ENCODE measurements at places on chromosomes 12 and 14.

- peaks cover 18% of the 10 kb centered on the region for H3K36me3 ChIP-seq
- no peak overlapping the region for H3K4me3 ChIP-seq
- H3K27me3 ChIP-seq, result no peaks in the 10 kb centered on the region
Observed at GRCh38 chr12:108642899-108643654, 9.4 kb upstream of the SELPLG start.

- H3K4me3 ChIP-seq, result peak overlapping the region; percentile 60
- peak overlapping the region; percentile 74 for H3K27ac ChIP-seq
- H3K4me1 ChIP-seq, result peaks cover 12% of the 10 kb centered on the region
- DNase-seq, result peak; percentile 54
Observed at GRCh38 chr14:25050269-25051150, 563 bp upstream of the STXBP6 start.

- no peaks in the 10 kb centered on the region for H3K27me3 ChIP-seq
- H3K36me3 ChIP-seq, result no peaks in the 10 kb centered on the region
- no peaks in the 10 kb centered on the region for H3K4me1 ChIP-seq
Observed at GRCh38 chr14:92615451-92615850, 101.9 kb downstream of the RIN3 start.

DNA sequence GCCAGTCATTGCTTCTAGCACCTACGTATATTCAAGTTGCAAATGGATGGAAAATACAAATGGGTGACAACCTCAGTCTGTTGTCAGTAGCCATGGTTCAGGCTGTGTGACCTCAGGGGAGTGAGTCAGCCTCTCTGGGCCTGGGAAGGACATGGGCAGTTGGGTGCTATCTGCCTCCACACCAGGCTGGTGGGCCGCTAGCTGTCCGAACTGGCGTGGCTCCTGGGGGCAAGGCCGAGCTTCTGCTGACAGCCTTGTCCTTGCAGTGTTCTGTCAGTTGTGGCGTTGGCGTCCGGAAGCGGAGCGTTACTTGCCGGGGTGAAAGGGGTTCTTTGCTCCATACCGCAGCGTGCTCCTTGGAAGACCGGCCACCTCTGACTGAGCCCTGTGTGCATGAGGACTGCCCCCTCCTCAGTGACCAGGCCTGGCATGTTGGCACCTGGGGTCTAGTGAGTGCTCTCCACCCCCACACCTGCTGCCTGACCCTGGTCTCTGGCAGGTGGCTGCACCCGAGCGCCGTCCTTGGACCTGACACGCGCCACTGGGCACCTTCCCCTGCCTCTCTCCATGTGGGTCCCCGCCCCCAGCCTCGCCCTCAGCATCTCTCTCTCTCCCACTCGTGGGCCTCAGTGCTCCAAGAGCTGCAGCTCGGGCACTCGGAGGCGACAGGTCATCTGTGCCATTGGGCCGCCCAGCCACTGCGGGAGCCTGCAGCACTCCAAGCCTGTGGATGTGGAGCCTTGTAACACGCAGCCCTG lies 17.1 kb downstream of the PAPLN start:
- no peaks in the 10 kb centered on the region for H3K4me1 ChIP-seq
- no peak overlapping the region for H3K4me3 ChIP-seq
- DNase-seq, result no peak

- DNase-seq, result no peak
- peaks cover 74% of the 10 kb centered on the region for H3K36me3 ChIP-seq
- H3K4me3 ChIP-seq, result no peak overlapping the region
- H3K4me1 ChIP-seq, result no peaks in the 10 kb centered on the region
- no peaks in the 10 kb centered on the region for H3K27me3 ChIP-seq
Observed at GRCh38 chr12:113082486-113083148, 26.1 kb downstream of the DTX1 start.

GRCh38 chr12:50070314-50071060 lies 13.1 kb downstream of the ASIC1 start:
- no peaks in the 10 kb centered on the region for H3K27me3 ChIP-seq
- H3K27ac ChIP-seq, result no peak overlapping the region
- peaks cover 36% of the 10 kb centered on the region for H3K4me1 ChIP-seq
- DNase-seq, result peak; percentile 76
- H3K4me3 ChIP-seq, result no peak overlapping the region

GRCh38 chr12:119659289-119659897 lies 8.5 kb upstream of the PRKAB1 start:
- no peaks in the 10 kb centered on the region for H3K36me3 ChIP-seq
- no peak overlapping the region for H3K27ac ChIP-seq
- H3K27me3 ChIP-seq, result peaks cover 5% of the 10 kb centered on the region
- H3K4me1 ChIP-seq, result no peaks in the 10 kb centered on the region
- no peak overlapping the region for H3K4me3 ChIP-seq

DNA sequence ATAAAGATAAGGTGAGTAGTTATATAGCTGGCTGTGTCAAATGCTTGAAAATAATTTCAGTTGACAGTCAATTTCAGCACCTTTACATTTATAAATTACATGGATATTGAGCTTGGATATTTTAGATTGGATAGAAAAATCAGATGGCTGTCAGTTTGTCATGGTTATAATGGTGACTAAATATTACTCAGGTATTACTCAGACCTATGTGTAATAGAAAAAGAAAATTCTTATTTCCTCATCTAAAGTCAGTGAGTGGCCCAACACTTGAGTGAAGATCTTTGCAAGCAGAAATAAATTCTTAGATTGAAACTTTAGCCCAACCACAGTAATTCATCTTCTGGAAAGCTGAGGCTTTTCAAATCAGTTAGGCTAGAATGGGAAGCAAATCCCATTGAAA lies 354.4 kb downstream of the NAV3 start:
- no peak overlapping the region for H3K27ac ChIP-seq
- H3K27me3 ChIP-seq, result no peaks in the 10 kb centered on the region
- H3K36me3 ChIP-seq, result no peaks in the 10 kb centered on the region

GRCh38 chr14:63193236-63193635 lies 11.0 kb upstream of the RHOJ start:
- no peak overlapping the region for H3K27ac ChIP-seq
- DNase-seq, result no peak
- H3K4me3 ChIP-seq, result no peak overlapping the region
- H3K27me3 ChIP-seq, result no peaks in the 10 kb centered on the region
- no peaks in the 10 kb centered on the region for H3K36me3 ChIP-seq

GRCh38 chr12:103548622-103549601 lies 38.2 kb upstream of the STAB2 start:
- H3K36me3 ChIP-seq, result no peaks in the 10 kb centered on the region
- peak; percentile 68 for DNase-seq

- no peak overlapping the region for H3K4me3 ChIP-seq
- H3K27me3 ChIP-seq, result no peaks in the 10 kb centered on the region
- H3K27ac ChIP-seq, result no peak overlapping the region
- H3K4me1 ChIP-seq, result no peaks in the 10 kb centered on the region
- H3K36me3 ChIP-seq, result no peaks in the 10 kb centered on the region
Observed at GRCh38 chr12:44296624-44297197, 460.8 kb downstream of the TMEM117 start.

DNA sequence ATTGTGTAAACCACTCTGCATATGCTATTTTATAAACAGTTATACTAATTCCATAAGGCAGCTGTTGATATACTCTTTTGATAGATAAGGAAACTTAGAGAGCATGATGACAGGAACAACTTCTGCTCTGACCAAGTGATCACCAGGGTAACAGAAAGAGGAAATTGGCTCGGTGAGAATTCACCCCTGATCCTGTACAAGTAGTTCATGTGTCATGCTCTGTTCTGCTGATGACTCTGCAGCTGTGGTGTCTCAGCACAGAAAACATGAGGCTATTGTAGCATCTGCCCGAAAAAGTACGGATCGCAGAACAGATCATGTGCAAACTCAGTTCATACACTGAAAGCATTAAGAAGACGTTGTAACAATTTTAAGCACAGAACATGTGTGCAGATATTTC lies 345.0 kb downstream of the LRIG3 start:
- H3K27me3 ChIP-seq, result no peaks in the 10 kb centered on the region
- no peak overlapping the region for H3K27ac ChIP-seq
- H3K4me1 ChIP-seq, result no peaks in the 10 kb centered on the region
- DNase-seq, result no peak
- no peaks in the 10 kb centered on the region for H3K36me3 ChIP-seq
- no peak overlapping the region for H3K4me3 ChIP-seq

- no peak overlapping the region for H3K4me3 ChIP-seq
- no peak overlapping the region for H3K27ac ChIP-seq
- no peaks in the 10 kb centered on the region for H3K27me3 ChIP-seq
Observed at GRCh38 chr12:132462788-132463187, 27.2 kb upstream of the FBRSL1 start.

- no peak overlapping the region for H3K4me3 ChIP-seq
- H3K36me3 ChIP-seq, result no peaks in the 10 kb centered on the region
- no peaks in the 10 kb centered on the region for H3K27me3 ChIP-seq
- H3K4me1 ChIP-seq, result peaks cover 7% of the 10 kb centered on the region
- no peak overlapping the region for H3K27ac ChIP-seq
- DNase-seq, result no peak
Observed at GRCh38 chr14:101826351-101826750, 64.8 kb downstream of the PPP2R5C start.

DNA sequence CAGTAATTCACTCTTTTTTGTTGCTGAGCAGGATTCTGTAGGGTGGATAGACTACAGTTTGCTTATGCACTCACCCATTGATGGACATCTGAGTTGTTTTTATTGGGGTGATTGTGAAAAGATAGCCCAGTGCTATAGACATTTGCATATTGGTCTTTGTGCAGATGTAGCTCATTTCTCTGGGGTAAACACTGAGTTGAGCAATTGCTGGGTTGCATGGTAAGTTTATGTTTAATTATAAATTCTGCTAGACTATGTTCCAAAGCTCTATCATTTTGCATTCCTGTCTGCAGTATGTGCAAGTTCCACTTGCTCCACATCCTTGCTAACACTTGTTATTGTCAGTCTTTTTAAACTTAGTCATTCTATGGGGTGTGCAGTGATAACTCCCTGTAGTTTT lies 65.4 kb upstream of the RFLNA start:
- no peak overlapping the region for H3K27ac ChIP-seq
- no peak overlapping the region for H3K4me3 ChIP-seq
- H3K36me3 ChIP-seq, result no peaks in the 10 kb centered on the region
- H3K27me3 ChIP-seq, result no peaks in the 10 kb centered on the region
- peaks cover 11% of the 10 kb centered on the region for H3K4me1 ChIP-seq

GRCh38 chr12:103308396-103308795 lies 187.4 kb downstream of the C12orf42 start:
- no peaks in the 10 kb centered on the region for H3K4me1 ChIP-seq
- no peak for DNase-seq
- H3K4me3 ChIP-seq, result no peak overlapping the region
- H3K36me3 ChIP-seq, result no peaks in the 10 kb centered on the region
- H3K27ac ChIP-seq, result no peak overlapping the region
- H3K27me3 ChIP-seq, result no peaks in the 10 kb centered on the region

DNA sequence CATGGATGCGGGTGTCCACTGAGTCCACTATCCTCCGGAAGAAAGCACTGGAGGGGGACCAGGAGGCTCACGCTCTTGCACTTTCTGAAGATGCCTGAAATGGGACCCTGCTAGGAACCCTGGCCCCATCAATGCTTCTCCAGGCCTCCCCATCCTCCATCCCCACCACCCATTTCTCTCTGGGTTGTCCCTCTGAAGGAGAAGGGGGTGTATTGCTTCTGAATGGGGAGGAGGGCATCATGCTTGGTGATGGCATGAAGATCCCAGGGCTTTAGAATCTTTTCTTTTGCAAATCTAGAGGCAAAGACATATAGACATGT lies 681 bp upstream of the JPH4 start:
- H3K27ac ChIP-seq, result peak overlapping the region; percentile 71
- peaks cover 8% of the 10 kb centered on the region for H3K36me3 ChIP-seq
- H3K4me1 ChIP-seq, result peaks cover 37% of the 10 kb centered on the region
- DNase-seq, result no peak
- peaks cover 35% of the 10 kb centered on the region for H3K27me3 ChIP-seq

- no peaks in the 10 kb centered on the region for H3K4me1 ChIP-seq
- H3K36me3 ChIP-seq, result no peaks in the 10 kb centered on the region
- no peak overlapping the region for H3K27ac ChIP-seq
Observed at GRCh38 chr12:130351326-130351725, 13.6 kb downstream of the PIWIL1 start.

DNA sequence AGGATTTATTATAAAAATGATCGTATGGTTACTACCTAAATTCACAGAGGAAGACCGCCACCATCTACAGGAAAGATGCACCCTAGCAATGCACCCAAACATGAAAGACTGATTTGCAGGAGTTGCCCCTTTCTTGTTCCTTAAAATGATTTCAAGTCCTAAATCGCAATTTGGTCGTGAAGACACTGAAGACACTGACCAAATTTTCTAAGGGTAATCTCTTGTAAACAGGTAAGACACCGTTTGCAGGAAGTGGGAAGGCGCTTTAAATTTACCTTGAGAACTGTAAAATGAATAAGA lies 1.0 kb downstream of the SOS2 start:
- no peaks in the 10 kb centered on the region for H3K27me3 ChIP-seq
- peak overlapping the region; percentile 81 for H3K4me3 ChIP-seq
- H3K4me1 ChIP-seq, result peaks cover 7% of the 10 kb centered on the region
- no peaks in the 10 kb centered on the region for H3K36me3 ChIP-seq

DNA sequence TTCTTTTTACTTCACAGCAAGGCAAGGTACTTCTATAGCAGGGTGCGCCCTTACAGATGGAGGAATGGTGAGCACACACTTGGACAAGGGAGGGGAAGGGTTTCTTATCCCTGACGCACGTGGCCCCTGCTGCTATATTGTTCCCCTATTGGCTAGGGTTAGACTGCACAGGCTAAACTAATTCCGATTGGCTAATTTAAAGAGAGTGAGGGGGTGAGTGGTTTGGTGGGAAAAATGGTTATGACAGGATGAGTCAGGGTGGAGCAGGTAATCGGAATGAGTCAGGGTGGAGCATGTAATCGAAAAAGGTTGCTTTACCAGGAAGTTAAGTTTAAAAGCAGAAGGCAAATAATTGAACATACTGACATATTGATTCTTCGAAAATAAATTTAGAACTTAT lies 23.7 kb upstream of the RAB21 start:
- H3K4me1 ChIP-seq, result no peaks in the 10 kb centered on the region
- no peaks in the 10 kb centered on the region for H3K36me3 ChIP-seq
- H3K4me3 ChIP-seq, result no peak overlapping the region
- no peak overlapping the region for H3K27ac ChIP-seq

GRCh38 chr12:15534322-15534721 lies 212.0 kb downstream of the PTPRO start:
- no peak for DNase-seq
- H3K4me3 ChIP-seq, result no peak overlapping the region
- no peak overlapping the region for H3K27ac ChIP-seq
- H3K27me3 ChIP-seq, result no peaks in the 10 kb centered on the region
- H3K4me1 ChIP-seq, result no peaks in the 10 kb centered on the region

DNA sequence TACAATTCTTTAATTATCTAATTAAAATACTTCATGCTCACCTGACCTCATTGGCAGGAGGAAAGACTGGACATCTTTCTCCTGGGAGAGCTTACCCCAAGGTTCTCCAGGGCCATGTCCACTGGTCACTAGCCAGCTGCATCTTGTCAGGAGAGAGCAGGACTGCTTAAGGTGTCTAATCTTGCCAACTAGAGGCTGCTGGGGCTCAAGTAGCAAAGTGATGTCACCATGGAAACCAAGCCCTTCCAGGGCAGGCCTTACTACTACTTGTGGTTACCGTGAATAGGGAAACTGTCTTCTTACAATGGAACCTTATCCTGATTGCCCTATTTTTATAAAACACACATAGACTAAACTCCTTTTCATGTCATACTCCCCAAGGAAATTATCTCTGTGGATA lies 376.4 kb downstream of the SNAPC1 start:
- DNase-seq, result no peak
- no peaks in the 10 kb centered on the region for H3K36me3 ChIP-seq
- no peaks in the 10 kb centered on the region for H3K27me3 ChIP-seq
- H3K4me3 ChIP-seq, result no peak overlapping the region

Data from spinal cord (tissue), 10 donors.